ENCODE measurements at places on chromosomes 4 and X. TPM values are rescaled to one million over a fixed set of nuclear protein-coding genes. Genes with fewer than 3 reads are reported as not detected.

SHOX gene
- total RNA-seq = not detected

SOX3 gene
- not detected for total RNA-seq

MAP7D2 gene
- 0.99 TPM for total RNA-seq

GAGE12H gene
- total RNA-seq = not detected

SLC10A4 gene
- total RNA-seq = not detected

SMARCA1 gene
- total RNA-seq = 0.25 TPM

AREG gene
- total RNA-seq = 9.3 TPM

DNA sequence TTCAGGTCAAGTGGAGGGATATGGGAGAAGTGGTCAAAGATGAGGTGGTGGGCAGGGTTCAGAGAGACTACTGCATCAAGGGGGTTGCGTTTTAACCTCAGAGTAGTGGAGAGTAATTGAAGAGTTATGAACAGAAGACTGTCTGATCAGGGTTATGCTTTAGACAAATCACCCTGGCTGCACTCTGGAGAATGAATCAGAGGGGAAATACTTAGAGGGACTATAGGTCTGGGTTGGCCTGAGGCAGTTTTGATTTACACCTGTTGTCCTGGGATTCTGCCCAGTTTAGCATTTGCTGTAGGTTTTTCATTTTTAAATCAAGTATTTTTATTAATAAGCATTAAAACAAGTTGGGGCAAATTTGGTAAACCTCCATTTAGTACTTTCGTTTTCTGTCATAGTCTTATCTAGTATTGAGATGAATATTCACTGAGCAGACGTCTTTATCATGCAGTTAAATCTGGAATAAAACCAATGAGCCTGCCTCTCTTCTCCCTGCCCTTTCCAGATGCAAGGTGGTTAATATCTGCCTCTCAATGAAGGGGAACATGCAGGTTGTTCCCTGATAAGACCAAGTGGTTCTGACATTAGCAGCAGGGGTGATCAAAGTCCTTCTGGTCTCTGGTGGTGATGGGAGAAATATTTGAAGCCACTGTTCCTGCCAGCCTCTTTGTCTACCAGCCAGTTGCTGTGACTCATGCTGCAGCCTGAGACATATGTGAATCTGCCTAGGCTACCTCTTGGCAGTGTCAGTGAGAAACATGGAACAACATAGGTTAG, 116.0 kb upstream of the RPS6KA3 start:
- DNase-seq = no peak

DNA sequence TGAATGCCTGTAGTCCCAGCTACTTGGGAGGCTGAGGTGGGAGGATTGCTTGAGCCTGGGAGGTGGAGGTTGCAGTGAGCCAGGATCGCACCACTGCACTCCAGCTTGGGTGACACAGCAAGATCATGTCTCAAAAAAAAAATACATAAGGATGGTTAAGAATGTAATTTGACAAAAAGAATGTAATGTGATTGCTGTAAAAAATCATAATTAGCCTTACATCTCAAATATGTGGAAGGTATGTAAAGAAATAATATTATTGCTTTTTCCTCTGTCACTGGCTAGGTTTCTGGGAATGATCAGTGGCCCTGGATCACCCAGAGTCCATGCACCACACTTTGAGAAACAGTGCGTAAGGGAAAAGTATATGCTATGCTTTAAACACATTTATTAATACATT, 106.1 kb upstream of the C1GALT1C1 start:
- no peak for DNase-seq

DNA sequence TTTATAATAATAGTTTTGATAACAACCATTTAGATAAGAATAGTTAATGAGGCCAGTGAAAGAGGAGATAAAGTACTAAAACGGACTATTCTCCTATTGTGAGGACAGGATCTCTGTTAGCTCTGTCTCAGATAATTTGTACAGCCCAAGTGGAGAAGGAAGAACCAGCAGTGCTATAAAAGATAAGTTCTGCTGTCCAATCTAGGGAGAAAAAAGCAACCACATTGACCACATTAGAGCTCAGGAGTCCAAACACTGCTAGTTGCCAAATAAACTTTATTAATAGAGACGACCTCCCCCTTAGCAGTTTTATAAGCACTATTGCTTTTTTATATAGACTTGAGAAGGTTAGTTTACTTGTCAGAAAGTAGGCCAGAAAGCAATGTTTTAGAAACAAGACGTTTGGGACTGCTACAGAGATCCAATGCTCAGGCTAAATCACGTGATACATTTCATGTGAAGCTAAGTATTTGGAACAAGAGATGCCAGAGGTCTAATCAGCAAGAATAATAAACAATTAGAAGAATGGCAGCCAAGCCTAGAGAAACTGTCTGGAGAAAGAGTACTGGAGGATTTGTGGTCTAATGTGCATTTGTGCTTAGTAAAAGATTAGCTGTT, 15.9 kb downstream of the IL15 start:
- DNase-seq = no peak

GRCh38 chrX:96692890-96693289, 8.2 kb downstream of the DIAPH2 start:
- DNase-seq = no peak

DNA sequence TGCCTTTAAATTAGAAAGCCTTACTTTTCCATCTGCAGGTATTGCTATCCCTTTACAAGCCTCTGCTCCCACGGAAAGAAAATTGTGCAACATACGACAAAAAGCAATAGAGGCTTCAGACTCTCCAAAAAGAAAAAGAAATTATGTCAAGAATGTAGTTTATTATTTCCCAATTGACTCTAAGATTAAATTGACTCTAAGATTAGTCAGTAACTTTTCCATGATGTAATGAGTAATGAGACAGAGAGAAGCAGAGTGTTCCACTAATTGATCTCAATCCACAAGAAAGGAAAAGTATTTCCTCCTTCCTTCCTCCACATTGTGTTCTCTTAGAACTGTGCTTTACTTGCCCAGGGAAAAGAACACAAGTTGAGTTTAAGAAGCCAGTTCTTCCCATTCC, 345.7 kb upstream of the HS3ST1 start:
- DNase-seq = no peak

GRCh38 chr4:177408023-177408422, 34.2 kb downstream of the AGA start:
- no peak for DNase-seq

DNA sequence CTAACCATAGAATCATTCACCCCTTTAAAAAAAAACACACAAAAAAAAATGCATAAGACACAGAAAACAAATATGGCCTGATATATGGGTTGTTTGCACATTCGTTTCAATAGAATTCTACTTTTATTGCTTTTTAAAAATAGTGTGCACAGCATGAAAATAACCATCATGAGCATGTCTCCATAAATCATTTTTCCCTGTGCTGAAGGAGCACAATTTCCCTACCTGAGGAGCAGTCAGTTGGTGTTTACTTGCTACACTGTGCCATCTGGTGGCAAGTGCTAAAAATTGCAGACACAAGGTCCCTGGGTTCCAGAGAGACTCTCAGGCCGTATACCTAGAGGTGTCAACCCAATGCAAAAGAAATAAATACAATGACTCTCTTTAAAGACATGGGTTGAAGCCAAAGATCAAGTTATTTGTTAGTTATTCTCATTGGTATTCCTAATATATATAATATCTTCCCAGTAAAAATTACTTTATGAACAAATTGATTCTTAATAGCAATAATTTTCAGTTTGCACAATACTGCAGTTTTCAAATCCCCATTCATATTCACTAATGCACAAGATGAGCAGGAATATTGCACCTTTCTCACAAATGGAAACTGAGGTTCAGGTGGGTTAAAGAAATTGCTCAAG, 551.4 kb downstream of the IQCM start:
- DNase-seq = no peak

DNA sequence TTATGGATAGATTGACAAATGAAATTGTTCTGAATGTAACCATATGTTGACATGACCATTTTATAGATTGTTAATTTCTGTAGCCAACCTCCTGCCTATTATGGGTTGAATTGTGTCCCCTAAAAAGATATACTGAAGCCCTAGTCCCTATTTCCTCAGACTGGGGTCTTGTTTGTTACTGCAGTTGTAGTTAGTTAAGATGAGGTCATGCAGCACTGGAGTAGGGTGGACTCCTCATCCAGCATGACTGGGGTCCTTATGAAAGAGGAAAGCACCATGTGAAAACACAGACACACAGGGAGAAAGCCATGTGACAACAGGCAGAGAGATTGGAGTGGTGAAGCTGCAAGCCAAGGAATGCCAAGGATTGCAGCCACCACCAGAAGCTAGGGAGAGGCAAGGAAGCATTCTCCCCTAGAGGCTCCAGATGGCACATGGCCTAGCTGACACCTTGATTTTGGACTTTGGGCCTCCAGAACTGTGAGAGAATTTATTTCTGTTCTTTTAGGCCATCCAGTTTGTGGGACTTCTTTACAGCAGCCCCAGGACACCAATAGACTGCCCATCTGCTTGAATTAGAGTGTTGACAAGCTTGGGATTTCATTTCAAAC, 14.0 kb downstream of the MTM1 start:
- no peak for DNase-seq

- no peak for DNase-seq
These were observed 208.4 kb downstream of the COL25A1 start for GRCh38 chr4:109094056-109094455.

- no peak for DNase-seq
These were observed 113.1 kb downstream of the ENPP6 start for GRCh38 chr4:184104419-184105101.

DNA sequence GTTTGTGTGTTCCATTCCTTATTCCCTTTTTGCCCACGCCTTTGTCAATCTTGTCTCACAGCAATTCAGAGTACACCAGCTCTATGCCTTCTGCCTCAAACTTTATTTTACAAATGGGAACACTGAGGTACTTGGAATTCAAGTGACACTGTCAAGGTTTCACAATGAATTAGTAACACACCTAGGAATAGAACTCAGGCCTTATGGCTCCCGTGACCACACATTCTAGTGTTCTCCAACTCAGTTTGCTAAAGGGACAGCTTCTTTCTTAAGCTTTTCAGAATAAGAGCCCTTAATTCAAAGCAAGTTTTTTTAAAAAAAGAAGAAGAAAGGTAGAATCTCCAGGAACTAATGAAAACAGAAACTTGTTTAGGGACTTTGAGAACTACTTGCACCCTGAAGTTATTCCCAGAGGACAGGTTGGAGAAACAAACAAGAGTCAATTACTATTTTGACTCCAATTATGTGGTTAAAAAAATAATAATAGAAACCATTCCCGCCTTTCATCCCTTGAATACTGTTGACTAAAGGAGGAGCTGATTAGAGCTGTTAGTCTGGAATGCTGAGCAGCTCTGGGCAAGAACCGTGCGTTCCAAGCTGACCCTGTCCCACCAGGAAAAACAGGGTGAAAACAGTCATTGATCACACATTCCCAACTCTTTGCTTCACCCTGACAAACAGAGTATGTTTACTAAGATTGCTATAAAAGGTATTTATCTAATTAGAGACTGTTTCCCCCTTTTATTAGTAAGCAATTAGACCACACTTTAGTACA, 408.8 kb upstream of the CNKSR2 start:
- DNase-seq = no peak

DNA sequence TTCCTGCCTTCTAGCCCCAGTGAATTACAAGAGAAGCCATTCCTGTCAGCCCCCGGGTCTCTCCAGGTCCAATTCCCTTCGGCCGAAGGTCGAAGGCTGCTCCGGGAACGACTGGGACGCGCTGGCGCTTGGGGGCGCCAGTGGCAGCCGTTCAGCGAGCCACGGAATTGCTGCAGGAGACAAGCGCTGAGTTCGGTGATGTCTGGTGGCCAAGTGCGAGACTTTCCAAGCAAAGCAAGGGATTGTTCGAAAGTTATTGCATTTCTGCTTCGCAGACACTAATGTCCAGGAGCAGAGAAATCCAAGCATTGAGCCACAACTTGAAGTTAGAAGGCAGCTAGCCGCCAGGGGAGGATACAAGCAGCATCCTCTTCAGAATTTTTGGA, 1.1 kb upstream of the DKK2 start:
- DNase-seq = no peak

DNA sequence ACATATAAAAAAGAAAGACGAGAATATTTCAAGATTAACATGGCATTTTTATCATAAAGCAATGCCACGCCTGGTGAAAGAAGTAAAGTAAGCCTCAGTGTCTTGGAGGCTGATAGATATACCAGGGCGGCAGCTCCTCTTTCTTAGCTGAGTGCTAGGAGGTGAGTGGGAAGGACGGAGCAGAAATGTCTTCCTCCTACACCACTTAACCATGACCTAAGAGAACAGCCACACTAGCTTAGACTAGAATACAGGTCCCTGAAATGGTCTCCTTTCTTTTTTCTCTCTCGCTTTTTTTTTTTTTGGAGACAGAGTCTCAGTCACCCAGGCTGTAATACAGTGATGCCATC, 75.0 kb downstream of the NAF1 start:
- no peak for DNase-seq

DNA sequence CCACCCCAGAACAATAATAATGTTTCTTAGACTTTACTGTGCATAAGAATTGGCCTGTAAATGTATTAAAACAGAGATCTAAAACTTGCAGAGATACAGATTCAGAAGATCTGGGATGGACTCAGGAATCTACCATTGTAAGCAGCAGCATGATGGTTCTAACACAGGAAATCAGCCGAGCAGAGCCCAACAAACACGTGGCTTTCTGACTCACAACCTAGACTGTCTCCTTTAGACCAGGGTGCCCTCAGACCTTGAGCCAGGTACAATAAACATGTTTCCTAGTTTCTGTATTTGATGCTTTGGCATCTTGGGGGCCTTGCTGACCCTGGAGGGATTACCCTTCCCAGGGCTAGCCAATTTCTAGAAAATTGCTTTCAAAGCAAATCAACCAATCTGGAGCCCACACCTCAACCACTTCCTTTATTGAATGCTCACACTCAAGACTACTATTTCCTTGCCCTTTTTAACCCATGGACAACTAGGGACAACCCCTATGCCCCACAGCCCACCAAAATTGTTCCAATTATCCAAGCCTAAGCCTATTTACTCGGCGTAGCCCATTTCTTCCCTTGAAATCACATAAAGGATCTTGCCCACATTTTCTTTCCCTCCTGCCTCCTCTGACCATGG, 80.5 kb downstream of the TBC1D9 start:
- no peak for DNase-seq

DNA sequence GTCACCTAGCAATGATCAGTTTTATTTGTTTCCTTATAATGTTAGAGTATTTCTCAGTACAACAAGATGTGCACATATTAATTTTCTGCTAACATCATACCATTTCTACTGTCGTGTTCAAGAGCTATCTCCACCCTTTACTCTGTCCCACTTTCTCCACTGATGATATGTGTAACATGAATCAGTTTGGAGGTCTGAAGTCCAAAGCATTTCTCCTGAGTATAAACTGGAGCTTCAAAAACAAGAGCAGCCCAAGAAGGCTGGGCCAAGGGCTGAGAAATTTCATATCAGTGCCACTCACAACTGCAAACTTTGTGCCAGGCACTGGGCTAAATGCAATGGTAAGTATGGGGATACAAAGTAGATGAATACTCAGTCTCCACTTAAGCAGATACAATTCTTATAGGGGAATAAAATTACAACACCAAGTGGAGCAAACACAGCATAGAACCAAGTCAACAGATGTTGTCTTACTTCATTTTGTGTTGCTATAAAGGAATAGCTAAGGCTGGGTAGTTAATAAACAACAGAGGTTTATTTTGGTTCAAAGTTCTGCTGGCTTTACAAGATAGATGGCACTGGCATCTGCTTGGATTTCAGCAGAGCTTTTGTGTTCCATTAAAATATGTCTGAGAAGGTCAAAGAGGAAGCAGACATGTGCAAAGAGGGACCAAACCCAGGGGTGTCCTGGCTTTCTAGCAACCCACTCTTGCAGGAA, 44.2 kb downstream of the AMELX start:
- DNase-seq = no peak

- peak; percentile 76 for DNase-seq
These were observed 2.7 kb upstream of the GEMIN8 start for GRCh38 chrX:14032406-14032805.

- no peak for DNase-seq
These were observed 152.7 kb downstream of the GABRG1 start for GRCh38 chr4:45971108-45971507.

- no peak for DNase-seq
These were observed 278.2 kb upstream of the GATB start for GRCh38 chr4:152039023-152039481.
